Osteocyte (in vitro differentiated cells): ENCODE measurements at places on chromosomes 16 and 17. TPM values are rescaled to one million over a fixed set of nuclear protein-coding genes. Genes with fewer than 3 reads are reported as not detected.

DNA sequence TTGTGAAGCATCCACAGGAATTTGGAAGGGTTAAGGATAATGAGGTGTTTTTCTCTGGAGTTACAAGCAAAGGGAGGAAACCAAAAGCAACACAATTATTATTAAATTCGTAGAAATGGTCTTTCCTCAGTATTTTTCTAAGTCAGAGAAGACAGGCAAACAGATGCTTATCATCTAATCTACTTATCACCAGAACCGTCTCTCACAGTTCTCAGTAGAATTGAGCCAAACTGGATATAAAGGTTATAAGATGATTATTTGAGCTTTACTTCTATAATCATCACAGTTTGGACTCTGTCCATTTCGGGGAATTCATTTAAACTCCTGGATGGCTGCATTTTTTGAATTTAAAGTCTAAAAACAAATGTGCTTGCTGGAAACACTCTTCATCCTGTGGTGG is 245.0 kb downstream of the KCNJ2 start:
- no peaks in the 10 kb centered on the region for H3K36me3 ChIP-seq
- H3K4me1 ChIP-seq: no peaks in the 10 kb centered on the region
- no peak overlapping the region for H3K27ac ChIP-seq
- H3K4me3 ChIP-seq: no peak overlapping the region
- peaks cover 16% of the 10 kb centered on the region for H3K27me3 ChIP-seq

DPEP3 gene
- not detected in 2 replicates for total RNA-seq

GRCh38 chr17:42117397-42118125 is 3.6 kb downstream of the KAT2A start:
- peaks cover 8% of the 10 kb centered on the region for H3K36me3 ChIP-seq
- H3K4me3 ChIP-seq: no peak overlapping the region
- no peak overlapping the region for H3K27ac ChIP-seq
- H3K27me3 ChIP-seq: no peaks in the 10 kb centered on the region

WNT3 gene
- total RNA-seq: 2.0 and 2.4 TPM in 2 replicates

ACSF2 gene
- total RNA-seq: 25.4 and 28.1 TPM in 2 replicates

GRCh38 chr16:55443434-55444346 is 35.3 kb upstream of the MMP2 start:
- H3K4me1 ChIP-seq: no peaks in the 10 kb centered on the region
- DNase-seq: no peak
- peaks cover 22% of the 10 kb centered on the region for H3K27me3 ChIP-seq
- no peak overlapping the region for H3K27ac ChIP-seq
- H3K36me3 ChIP-seq: no peaks in the 10 kb centered on the region

CDYL2 gene
- total RNA-seq: 1.8 and 1.9 TPM in 2 replicates

- H3K36me3 ChIP-seq: peaks cover 3% of the 10 kb centered on the region
- H3K4me1 ChIP-seq: no peaks in the 10 kb centered on the region
- no peak for DNase-seq
- peaks cover 17% of the 10 kb centered on the region for H3K27me3 ChIP-seq
- no peak overlapping the region for H3K27ac ChIP-seq
Observed at GRCh38 chr16:85728879-85729278, 22.0 kb downstream of the C16orf74 start.

LGALS9 gene
- total RNA-seq: 3.1 and 4.5 TPM in 2 replicates

GRCh38 chr16:74729783-74730683 is 29.4 kb upstream of the MLKL start:
- no peak overlapping the region for H3K27ac ChIP-seq
- no peak for DNase-seq
- H3K36me3 ChIP-seq: no peaks in the 10 kb centered on the region

NECAB2 gene
- total RNA-seq: 0.21 TPM in 1 of 2 replicates, not detected in the other

ANKRD40CL gene
- not detected in 2 replicates for total RNA-seq

DNA sequence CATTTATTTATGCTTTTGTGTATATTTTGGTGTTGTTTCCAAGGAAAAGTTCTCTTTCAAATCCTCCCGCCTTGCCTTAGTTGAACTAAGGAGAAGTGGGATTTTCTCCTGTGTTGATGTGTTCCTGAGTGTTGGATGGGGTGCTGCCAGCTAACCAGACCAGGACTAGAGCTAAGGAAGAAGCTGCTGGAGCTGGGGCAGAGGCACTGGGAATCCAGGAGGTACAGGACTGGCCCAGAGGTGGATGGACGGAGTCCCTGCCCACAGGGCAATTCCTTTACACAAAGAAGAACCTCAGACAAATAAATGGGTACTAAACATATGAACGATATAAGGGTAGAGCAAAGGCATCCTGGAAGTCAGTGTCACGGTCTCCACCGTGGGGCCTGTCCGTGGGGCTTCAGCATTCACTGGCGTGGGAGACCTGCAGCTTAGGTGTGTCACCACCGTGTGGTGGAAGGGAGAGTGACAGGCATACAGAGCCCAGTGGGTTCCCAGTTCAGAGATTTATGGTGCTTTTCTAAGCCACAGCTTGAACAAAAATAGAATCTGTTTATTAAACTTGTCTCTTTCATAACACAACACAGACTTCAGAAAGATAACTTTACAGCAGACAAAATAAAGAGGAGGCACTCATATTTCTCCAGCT is 270.7 kb downstream of the NTN1 start:
- H3K36me3 ChIP-seq: no peaks in the 10 kb centered on the region
- H3K4me3 ChIP-seq: no peak overlapping the region
- H3K27me3 ChIP-seq: no peaks in the 10 kb centered on the region

DNA sequence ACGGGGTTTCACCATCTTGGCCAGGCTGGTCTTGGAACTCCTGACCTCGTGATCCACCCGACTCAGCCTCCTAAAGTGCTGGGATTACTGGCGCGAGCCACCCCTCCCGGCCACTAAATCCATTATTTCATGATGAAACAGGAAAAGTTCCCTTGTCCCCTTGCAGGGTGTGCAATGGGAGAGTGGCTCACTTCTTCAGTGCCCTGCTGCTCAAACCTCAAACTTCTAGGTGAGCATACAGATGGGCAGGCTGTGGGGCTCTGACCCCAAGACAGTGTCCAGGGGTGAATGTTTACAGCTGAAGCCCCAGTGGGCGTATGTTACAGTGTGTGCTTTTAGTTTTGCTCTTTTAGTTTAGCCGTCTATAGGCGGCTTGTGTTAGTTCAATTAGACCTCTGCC is 34.7 kb downstream of the GJC1 start:
- no peaks in the 10 kb centered on the region for H3K27me3 ChIP-seq
- H3K4me3 ChIP-seq: no peak overlapping the region
- peaks cover 2% of the 10 kb centered on the region for H3K36me3 ChIP-seq

SLC16A11 gene
- total RNA-seq: 0.57 and 0.75 TPM in 2 replicates

GRCh38 chr17:80331820-80332219 is 71.2 kb downstream of the RNF213 start:
- peak overlapping the region; percentile 25 for H3K27ac ChIP-seq
- H3K4me3 ChIP-seq: no peak overlapping the region
- no peaks in the 10 kb centered on the region for H3K27me3 ChIP-seq
- H3K36me3 ChIP-seq: peaks cover 72% of the 10 kb centered on the region
- DNase-seq: no peak
- H3K4me1 ChIP-seq: no peaks in the 10 kb centered on the region

GRCh38 chr17:45234641-45235415 is 13.1 kb downstream of the FMNL1 start:
- H3K4me3 ChIP-seq: no peak overlapping the region
- peaks cover 3% of the 10 kb centered on the region for H3K27me3 ChIP-seq
- H3K4me1 ChIP-seq: peaks cover 13% of the 10 kb centered on the region
- H3K27ac ChIP-seq: no peak overlapping the region
- DNase-seq: no peak
- H3K36me3 ChIP-seq: no peaks in the 10 kb centered on the region

GRCh38 chr17:31494259-31495021 is 103.0 kb downstream of the RAB11FIP4 start:
- H3K27ac ChIP-seq: no peak overlapping the region
- DNase-seq: no peak

DNA sequence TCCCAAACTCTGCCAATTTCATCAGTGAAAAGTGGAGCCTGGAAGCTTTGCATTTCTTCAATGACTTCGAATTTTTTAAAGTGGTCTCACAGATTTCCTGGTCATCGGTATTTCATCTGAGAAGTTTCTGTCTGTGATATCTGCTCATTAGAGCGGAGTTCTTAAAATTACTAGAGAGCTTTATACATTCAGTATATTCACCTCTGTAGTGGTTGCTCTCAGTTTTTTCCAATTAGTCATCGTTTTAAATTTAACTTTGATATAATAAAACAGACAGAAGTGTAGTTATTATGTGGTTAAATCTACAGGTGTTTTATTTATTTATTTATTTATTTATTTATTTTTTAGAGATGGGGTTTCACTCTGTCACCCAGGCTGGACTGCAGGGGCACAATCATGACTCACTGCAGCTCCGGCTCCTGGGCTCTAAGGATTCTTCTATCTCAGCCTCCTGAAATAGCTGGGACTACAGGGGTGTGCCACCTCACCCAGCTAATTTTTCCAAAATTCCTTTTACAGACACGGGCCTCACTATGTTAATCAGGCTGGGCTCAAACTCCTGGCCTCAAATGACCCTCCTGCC is 16.0 kb downstream of the ARHGAP17 start:
- peaks cover 56% of the 10 kb centered on the region for H3K4me1 ChIP-seq
- H3K4me3 ChIP-seq: no peak overlapping the region
- no peak for DNase-seq
- peak overlapping the region; percentile 65 for H3K27ac ChIP-seq
- no peaks in the 10 kb centered on the region for H3K36me3 ChIP-seq
- H3K27me3 ChIP-seq: no peaks in the 10 kb centered on the region

DNA sequence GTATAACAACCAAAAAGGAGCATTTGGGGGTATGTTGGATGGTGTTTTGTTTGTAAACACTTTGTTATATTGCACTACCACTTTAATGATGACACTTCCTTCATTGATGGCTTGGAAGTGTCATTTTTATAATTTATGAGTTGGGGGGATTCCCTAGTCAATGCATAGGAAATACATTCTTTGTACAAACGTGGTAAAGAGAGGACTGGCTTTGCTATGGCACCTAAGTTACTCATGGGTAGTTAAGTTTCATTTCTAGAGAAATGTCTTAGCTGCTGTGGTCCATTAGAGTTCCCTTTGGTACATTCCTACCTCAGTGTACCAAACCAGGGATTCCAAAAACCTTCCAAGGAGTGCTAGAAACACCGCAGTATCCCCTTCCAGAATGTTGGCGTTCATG is 63.7 kb upstream of the CMIP start:
- H3K27me3 ChIP-seq: no peaks in the 10 kb centered on the region
- no peak overlapping the region for H3K27ac ChIP-seq
- H3K36me3 ChIP-seq: peaks cover 20% of the 10 kb centered on the region

- H3K4me3 ChIP-seq: peak overlapping the region; percentile 70
- peak overlapping the region; percentile 96 for H3K27ac ChIP-seq
- H3K4me1 ChIP-seq: peaks cover 40% of the 10 kb centered on the region
- no peak for DNase-seq
- H3K27me3 ChIP-seq: no peaks in the 10 kb centered on the region
- peaks cover 6% of the 10 kb centered on the region for H3K36me3 ChIP-seq
Observed at GRCh38 chr17:51029568-51030463, 90.9 kb downstream of the SPAG9 start.

DNA sequence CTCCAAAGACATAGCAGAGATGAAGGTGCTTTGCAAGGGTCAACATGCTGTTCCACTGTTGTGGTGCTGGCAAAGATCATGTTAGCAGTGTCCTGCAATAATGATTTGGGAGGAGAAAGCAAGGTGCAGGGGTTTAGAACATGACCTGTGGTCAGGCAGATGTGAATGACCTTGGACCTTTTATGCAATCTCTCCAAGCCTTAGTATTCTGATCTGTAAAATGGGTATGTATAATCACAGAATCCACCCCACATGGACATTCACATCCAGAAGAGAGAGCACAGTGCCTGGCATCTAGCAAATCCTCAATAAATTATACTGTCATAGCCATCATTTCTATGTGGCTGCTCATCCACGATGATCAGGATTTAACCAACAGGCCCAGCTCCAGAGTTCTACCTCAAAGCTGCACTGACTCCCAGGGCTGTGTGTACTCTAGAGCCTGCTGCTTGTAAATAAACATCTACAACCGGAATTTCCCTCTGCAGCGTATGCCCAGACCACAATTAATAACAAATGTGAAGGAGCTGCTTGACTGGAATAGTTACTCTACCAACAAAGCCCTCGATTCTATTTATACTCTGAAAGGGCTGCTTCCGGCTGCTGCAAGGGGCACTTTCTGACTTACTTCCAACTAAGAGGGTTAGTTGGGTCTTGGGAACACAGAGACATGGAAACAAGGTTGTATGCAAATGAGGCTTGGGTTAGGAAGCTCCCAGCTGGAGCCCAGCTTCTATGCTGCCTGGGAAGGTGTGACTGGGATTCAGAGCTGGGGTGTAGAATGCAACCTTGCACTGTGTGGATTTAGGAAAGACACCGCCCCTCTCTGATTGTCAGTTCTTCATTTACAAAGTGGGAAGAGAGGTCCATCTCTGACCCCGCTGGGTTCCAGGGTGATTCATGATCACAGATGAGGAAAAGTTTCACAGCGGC is 265.2 kb downstream of the XYLT1 start:
- H3K27me3 ChIP-seq: no peaks in the 10 kb centered on the region
- H3K27ac ChIP-seq: no peak overlapping the region
- no peaks in the 10 kb centered on the region for H3K36me3 ChIP-seq
- H3K4me3 ChIP-seq: no peak overlapping the region
- DNase-seq: no peak

- peak within 1 kb of the TSS; percentile 22 for H3K4me3 ChIP-seq
- peak within 1 kb of the TSS; percentile 13 for H3K27ac ChIP-seq
- peaks cover 30% of the 10 kb centered on the region for H3K4me1 ChIP-seq
- no peak for DNase-seq
- peaks cover 44% of the 10 kb centered on the region for H3K27me3 ChIP-seq
Observed at GRCh38 chr16:84294531-84295142, at the start of gene WFDC1. Gene WFDC1, plus strand, starts transcription at chr16:84294878. Its CDS starts 94 bp downstream, at chr16:84294972.

- peaks cover 24% of the 10 kb centered on the region for H3K4me1 ChIP-seq
- no peak overlapping the region for H3K27ac ChIP-seq
- no peaks in the 10 kb centered on the region for H3K27me3 ChIP-seq
- no peak for DNase-seq
Observed at GRCh38 chr17:8285270-8286181, 2.9 kb upstream of the RANGRF start.
